Naive thymus-derived CD8-positive, alpha-beta T cell (primary cell): ENCODE measurements at places on chromosomes 4 and X.

DNA sequence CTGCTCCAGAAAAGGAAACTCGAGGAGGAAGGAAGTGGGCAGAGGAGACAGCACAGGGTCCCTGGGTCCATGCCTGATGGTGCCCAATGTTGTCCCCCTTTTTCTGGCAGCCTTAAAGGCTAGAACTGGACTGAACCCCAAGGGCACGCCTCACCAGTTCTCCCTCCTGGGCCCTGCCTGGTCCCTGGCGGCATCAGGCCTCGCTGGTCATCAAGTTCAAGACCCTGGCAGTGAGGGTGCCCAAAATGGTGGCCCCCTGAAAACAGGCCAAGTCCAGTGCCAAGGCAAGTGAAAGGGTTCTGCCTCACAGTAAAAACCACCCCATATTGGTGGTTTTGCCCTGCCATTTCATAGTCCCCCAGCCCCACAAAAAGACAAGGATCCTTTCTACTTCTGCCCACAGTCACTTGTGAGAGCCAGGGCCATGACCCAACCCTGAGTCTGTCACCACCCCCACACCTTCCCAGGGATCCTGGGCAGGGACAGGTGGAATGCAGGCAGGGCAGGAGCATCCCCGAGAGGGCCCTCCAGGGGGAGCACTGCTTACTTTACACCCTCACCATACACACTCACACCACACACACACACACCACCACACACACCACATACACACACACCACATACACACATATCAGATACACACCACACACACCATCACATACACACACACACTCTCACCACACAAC is 107.6 kb downstream of the DCTD start:
- DNase-seq = no peak

- no peak for DNase-seq
These were observed 41.9 kb downstream of the PCDH19 start for GRCh38 chrX:100368167-100368566.

- DNase-seq = no peak
These were observed 101.1 kb downstream of the DCAF12L2 start for GRCh38 chrX:126064901-126065541.

GRCh38 chr4:16896881-16897750 is 1.3 kb downstream of the LDB2 start:
- no peak for DNase-seq

DNA sequence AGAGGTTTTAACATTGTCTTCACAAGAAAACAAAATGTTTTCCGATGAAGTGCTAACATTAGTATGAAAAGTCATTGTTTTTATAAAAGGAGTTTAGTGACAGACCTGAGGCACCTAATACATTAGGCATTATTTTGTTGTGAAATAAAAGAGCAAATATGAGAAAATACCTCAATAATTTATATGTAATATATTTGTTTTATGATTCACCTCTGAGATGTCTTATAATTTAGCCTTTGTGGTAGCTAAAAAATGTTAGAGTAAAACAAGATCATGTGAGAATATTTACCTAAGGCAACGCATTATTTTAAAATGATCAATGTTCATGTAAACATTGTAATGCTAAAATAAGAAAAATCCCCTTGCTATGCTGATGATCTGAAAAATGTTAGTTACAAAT is 100.9 kb upstream of the WDFY3 start:
- DNase-seq = no peak

DNA sequence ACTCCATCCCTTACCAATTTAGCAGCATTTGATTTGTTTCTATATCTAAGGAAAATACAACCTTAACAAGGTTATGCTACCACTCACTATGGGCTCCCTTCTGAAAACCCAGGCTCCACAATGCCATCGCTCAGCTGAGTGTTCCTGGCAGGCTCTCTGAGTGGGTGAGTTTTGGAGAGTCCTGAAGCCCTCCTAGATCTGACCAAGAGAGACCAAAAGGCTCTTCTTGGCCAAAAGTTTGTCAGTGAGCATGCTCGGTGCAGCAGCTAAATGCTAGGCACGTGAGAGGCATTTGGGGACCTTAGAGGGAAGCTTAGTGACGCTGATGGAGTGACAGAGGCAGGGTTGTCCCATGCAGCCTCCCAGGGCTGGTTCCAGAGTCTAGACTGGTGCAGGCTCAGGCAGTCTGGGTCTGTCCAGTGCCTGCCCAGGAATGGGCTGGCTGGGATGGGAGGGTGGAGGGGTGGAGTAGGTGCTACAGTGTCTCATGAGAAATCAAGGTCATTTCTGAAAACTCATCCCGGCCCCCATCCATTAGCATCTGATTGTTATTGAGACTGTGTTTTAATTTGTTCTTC is 346.8 kb downstream of the NR3C2 start:
- DNase-seq = no peak

DNA sequence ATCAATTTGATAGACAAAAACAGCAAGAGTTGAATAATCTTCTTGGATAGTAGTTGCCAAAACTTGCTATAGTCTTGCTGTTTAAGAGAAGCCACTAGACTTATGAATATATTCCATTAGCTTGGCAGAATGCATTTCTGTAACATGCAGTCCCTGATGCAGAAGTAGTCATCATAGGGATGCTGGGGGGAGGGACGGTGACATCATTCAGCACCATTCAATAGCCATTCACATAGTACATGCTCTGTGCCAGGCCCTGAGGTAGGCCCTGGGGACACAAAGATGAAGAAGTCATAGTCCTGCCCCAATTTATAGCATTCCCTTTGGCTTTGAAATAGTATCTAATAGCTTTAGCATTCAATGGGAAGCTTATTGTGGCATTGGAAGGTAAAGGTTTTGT is 185.5 kb upstream of the AFF2 start:
- no peak for DNase-seq

DNA sequence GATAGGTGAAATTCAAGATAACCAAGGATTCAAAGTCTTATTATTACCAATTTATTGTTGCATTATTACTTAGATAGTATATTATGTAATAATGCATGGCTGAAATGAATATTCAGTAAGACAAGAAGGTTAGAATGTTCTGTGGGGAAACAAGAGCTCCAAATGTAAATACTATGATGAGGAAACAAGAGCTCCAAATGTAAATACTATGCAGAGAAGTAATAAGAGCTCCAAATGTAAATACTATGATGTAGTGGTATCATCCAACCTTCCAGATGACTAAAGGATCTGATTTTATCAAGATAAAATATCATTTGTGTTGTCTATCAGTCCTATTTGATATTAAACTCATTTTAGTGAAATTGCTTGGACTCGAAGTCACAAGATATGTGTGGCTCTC is 82.2 kb upstream of the PCDH18 start:
- DNase-seq = no peak

- DNase-seq = no peak
These were observed 1.6 kb upstream of the ARMCX4 start for GRCh38 chrX:101483705-101484104.

GRCh38 chrX:133593531-133593930 is 178.2 kb upstream of the GPC4 start:
- DNase-seq = no peak

DNA sequence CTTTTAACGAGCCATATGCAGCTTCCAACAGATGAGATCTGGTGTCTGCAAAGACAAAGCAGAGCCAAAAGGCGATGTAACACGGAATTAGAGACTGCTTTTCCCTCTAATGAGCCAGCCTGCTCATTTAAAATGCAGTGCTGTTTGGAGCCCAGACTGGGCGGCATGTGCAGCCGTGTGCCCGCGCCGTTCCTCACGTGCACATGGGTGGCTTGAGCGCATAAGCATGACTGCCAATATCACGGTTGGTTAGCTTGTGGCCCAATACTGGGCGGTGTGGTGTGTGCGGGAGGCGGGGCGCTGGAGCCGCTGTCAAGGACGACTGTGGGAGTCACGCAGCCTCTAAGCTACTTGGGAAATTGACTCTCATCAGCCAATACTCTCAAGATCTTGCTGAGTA is 87.0 kb upstream of the SCOC start:
- DNase-seq = no peak

- DNase-seq = no peak
These were observed 108.3 kb downstream of the NLGN4X start for GRCh38 chrX:6120329-6120728.

- DNase-seq = no peak
These were observed 29.4 kb downstream of the APELA start for GRCh38 chr4:164906368-164906767.

- no peak for DNase-seq
These were observed 194.3 kb downstream of the KIT start for GRCh38 chr4:54852054-54852453.

- DNase-seq = no peak
These were observed 4.1 kb downstream of the CBLL2 start for GRCh38 chrX:22276781-22277180.

DNA sequence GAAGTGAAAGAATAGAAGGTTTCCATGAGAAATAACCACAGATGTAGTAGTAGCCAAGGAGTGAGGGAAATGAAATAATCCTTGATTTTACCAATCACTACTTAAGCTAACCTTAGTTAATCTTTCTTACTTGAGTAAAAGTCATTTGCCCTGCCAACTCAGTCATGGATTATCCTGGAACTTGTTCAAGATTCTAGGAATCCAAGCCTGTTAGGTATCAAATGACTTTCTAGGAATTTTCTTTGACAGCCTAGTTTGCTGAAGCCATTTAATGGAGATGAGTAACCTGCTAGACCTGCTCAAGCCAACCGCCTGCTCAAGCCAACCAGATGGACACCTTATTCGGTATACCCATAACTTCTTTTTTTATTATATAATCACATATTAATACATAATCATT is 180.5 kb downstream of the KLHL13 start:
- no peak for DNase-seq

DNA sequence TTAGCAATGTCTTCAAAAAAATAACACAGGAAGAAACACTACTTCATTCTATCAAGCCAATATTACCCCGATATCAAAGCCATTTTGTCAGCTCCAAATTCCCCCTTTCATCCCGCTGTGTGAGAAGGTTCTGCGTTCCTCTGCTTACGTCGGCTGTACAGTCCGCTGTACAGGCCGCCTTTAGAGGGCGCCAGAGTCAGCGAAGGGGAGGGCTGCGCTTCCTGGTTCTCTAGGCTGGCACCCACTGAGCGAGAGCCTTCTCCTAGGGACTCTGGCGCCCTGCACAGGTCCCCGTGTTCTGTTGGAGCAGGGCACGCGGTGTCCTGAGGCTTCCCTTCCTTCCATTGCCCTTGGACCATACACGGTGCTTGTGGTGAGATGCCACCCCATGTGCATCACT is 25.3 kb upstream of the CT45A1 start:
- DNase-seq = no peak

GRCh38 chr4:9709724-9710123 is 71.7 kb upstream of the DRD5 start:
- no peak for DNase-seq

DNA sequence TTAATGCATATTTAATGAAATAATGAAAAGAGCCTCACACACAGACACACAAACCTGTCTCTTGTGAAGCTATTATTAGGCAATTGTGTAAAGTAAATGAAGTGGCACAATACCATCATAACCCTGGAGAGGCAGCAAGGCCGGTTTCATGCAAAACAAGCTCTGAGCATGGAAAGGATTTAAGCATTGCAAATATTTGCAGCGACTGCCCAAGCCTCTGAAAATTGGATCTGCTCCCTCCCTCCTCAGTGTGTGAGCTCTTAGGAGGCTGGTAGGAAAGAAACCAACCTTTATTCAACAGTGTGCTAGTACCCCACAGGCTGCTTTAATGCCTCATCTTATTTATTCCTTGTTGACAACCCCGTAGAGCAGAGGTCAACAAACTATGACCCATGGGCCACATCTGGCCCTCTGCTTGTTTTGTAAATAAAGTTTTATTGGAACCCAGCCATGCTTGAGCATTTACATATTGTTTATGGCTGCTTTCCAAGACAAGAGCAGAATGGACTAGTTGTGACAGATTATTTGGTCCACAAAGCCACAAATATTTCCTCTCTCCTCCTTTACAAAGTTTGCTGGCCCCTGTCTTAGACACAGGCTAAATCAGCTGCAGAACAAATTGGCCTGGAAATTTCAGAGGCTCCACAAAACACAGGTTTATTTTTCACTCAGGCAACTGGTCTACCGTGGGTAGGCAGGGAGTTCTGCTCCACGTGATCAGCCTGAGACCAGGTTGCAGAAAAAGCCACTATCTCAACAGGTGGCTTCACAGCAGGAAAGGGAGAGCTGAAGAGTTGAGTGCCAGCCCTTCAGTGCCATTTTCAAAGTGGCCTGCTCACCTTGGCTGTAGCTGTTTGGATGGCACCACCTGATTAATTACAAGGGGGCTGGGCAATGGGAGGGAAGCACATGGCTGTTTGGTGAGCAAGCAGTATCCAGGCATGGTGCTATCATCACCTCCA is 16.8 kb downstream of the RS1 start:
- no peak for DNase-seq

DNA sequence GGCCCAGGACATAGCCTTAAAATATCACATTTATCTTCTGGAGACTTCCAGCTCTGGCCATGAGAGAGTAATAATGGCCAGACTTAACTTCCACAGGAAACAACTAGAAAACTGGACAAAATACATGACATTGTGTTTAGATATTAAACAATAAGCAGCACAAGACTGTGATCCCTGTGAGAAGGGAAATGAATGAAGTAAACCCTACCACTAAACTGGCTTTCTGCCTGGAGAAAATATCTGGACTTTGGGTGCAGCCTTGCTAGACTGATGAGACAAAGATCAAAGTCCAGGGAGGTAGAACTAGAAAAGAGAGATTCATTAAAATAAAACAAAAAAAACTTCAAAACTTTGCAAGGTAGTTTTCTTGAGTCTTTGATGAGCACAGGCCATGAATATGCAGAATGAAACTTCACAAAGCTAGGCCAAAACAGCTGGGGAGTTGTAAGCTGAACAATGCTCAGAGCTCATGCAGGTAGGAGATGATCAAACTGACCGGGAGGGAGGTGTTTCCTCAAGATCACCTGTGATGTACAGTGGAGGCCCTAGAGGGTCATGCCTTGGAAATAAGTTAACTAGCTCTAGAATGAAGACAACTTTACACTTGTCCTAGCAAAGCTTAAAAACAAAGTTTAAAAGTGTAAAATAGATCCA is 147.0 kb upstream of the SH3RF1 start:
- no peak for DNase-seq

GRCh38 chr4:15691346-15692135 is 9.9 kb downstream of the FAM200B start:
- DNase-seq = no peak

DNA sequence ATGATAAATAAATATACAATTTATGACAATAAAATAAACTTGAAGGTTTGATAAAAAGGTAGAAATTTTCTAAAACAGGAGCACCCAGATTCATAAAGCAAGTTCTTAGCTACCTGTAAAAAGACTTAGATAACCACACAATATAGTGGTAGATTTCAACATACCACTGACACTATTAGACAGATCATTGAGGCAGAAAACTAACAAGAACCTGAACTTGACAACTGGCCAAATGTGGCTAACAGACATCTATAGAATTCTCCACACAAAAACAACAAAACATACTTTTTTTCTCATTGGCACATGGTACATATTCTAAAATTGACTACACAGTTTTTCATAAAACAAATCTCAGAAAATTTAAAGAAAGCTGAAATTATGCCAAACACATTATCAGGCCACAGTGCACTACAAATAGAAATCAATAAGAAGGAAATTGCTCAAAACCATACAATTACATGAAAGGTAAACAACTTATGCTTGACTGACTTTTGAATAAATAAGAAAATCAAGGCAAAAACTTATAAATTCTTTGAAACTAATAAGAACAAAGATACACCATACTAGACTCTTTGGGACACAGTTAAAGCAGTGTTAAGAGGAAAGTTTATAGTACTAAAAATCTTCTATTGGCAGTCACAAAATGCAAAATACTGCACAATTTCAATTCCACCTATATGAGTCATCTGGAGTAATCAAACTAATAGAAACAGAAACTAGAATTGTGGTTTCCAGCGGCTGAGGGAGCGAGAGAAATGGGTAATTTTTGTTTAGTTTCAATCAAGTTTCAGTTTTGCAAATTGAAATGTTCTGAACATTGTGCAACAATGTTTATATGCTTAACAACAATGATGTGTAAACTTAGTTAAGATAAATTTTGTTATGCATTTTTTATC is 925.6 kb downstream of the SH3BGRL start:
- peak; percentile 7 for DNase-seq
